Thoracic aorta (tissue), 2 donors: ENCODE measurements at places on chromosomes 7 and 10. TPM values are rescaled to one million over a fixed set of nuclear protein-coding genes. Genes with fewer than 3 reads are reported as not detected.

DNA sequence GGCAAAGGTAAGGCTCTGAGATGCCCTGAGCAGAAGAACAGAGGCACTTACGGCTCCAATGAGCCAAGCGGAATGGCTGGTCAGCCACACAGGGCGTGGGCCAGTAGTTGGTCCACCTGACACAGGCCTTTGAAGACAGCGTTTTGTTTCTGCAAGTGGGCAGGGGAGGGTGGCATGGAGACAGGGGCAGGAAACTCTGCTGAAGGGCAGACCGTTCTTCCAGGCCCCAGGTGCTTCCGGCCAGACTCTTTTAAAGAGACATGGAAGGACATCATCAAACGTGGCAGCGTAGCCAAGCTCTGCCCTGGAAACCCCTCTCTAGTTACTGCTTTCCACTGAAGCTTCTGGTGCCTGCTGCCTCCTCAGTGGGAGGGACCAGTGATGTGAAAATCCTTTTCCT is 77.5 kb upstream of the KMT2E start:
- DNase-seq, result no peak

- no peak for DNase-seq
Measured at GRCh38 chr7:83798489-83798888, 149.6 kb upstream of the SEMA3E start.

DNA sequence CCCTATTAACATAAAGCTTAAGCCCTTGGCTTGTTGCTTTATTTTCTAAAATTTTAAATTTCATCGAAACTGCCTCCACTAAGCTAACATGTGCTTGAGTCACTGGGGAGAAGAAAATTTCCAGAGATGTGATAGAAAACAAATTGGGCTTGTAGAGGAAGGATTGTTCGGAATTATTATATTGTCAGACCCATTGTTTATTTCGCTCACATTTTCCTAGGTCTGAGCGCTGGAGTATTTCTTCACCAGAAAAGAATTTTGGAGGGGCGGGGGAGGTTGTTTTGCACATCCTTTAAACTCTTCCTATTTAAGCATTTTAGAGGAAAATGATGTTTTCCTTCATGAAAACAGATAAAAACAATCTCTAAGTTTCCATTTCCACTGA is 29.1 kb downstream of the CELF2 start:
- DNase-seq, result no peak

DNA sequence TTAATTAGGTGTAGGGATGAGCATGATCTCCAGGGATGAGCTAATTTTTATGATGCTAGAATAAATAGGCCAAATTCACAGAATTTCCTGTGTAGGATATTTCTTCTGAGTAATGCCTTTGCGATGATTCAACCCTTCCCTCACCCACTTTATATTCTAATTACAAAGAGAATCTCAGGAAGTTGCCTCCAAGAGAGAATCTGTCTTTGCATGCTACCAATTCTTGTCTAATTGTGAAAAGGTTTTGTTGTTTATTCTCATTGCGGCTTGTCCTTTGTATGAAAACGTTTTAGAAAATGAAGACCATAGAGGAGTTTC is 6.3 kb downstream of the C7orf57 start:
- no peak for DNase-seq

DNA sequence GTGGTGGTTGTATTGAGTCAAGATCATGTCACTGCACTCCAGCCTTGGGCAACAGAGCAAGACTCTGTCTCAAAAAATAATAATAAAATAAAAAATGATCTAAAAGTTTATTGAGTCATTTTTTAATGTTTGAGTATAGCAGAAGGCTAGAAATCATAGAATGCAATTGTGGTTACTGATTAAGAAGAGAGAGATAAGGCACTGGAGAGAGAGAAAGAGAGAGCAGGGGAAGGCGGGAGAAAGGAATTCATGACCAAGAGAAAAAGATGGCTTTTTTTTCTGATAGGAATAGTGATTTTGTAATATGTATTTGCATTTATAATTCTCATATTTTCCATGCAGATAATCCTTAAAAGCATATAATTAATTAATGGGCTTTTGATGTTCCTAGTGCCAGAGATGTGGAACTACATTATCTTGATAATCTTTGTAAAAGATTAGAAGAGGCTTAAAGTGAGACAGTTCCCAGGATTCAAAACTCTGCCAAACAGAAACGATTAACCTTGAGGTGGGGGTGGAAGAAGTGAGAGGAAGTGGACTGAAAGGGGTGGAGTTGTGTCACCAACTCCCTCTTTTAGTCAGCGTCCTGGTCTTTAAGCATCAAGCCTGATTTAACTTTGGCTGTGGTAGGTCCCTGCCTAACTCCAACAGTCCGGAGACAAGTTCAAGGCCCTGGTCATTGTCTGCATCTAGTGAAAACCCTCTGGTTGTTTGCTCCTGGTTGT is 76.2 kb downstream of the CHN2 start:
- DNase-seq, result no peak

- no peak for DNase-seq
Measured at GRCh38 chr10:92894081-92894655, 45.8 kb downstream of the EXOC6 start.

- no peak for DNase-seq
Measured at GRCh38 chr10:112958275-112958995, 8.4 kb downstream of the TCF7L2 start.

DNA sequence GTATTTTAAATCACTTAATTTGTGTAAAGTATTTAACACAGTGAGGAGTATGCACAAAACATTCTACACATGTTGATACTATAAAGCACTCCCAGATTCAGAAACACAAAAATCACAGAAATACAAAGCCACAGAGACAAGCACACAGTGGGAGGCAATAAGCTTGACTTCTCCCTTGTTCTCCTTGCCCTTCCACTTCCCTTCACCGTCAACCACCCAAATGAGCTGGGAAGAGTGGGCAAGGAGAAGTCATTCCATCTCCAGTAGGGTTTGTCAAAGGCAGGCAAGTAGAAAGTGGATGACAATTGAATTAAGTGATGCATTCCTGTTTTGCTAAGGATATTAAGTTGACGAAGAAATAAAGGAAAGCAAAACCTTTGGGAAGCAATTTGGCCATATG is 4.2 kb upstream of the TMEM139 start:
- DNase-seq, result no peak

GRCh38 chr7:100157334-100158228 is 942 bp downstream of the TRAPPC14 start:
- DNase-seq, result no peak

GRCh38 chr7:30906014-30906413 is 5.6 kb upstream of the AQP1 start:
- no peak for DNase-seq

DNA sequence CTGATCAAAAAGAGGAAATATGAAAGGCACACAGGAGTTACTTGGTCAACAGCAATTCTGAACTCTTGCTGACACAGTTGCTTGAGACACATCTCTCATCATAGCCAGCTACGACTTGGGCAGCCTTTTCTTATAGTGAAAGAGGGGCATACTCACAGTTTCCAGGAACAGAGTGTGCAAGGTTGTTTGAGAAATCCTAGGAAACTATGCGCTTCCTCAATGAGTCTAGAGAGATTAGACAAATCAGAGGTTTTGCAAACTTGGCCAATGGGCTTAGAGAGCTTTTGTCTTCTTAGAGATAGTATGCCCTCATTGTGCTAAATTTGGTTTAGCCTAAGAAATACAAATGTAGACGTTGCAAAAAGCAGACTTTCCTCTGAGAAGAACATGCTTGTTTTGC is 370.4 kb downstream of the HGF start:
- no peak for DNase-seq

- DNase-seq, result no peak
Measured at GRCh38 chr7:107591421-107591820, 11.4 kb downstream of the BCAP29 start.

- DNase-seq, result no peak
Measured at GRCh38 chr7:153588586-153588985, 463.6 kb upstream of the DPP6 start.

GRCh38 chr10:77231884-77232610 is 405.6 kb downstream of the KCNMA1 start:
- DNase-seq, result no peak

- DNase-seq, result no peak
Measured at GRCh38 chr7:151711906-151712809, 164.8 kb downstream of the PRKAG2 start.

DNA sequence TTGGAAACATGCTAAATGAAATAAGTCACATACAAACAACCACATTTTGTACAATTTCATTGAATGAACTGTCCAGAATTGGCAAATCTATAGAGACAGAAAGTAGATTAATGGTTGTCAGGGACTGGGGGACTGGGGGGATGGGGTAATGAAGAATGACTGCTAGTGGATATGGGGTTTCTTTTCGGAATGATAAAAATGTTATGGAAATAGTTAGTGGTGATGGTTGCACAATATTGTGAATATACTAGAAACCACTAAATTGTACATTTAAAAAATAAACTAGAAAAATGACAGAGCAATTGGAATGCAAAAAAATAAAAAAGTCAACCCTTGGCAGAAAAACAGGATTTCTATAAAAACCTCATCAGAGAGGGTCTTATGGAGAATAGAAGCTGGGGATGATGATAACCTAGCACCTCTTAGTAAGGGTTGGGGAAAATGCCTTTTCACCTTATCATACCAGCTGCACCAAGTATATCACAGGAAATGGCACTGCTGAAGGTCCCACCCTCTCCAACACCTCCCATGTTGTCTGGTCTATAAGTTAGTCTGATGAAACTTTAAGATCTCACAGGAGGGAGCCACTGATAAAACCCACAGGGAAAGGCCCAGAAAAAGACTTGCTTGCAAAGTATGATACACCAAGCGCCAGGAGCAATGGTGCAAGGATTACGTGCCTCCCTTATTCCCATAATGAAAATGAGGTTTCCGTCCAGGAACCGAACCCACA is 23.1 kb upstream of the JAZF1 start:
- no peak for DNase-seq

GRCh38 chr7:522071-522950 is 2.7 kb upstream of the PDGFA start:
- no peak for DNase-seq

DNA sequence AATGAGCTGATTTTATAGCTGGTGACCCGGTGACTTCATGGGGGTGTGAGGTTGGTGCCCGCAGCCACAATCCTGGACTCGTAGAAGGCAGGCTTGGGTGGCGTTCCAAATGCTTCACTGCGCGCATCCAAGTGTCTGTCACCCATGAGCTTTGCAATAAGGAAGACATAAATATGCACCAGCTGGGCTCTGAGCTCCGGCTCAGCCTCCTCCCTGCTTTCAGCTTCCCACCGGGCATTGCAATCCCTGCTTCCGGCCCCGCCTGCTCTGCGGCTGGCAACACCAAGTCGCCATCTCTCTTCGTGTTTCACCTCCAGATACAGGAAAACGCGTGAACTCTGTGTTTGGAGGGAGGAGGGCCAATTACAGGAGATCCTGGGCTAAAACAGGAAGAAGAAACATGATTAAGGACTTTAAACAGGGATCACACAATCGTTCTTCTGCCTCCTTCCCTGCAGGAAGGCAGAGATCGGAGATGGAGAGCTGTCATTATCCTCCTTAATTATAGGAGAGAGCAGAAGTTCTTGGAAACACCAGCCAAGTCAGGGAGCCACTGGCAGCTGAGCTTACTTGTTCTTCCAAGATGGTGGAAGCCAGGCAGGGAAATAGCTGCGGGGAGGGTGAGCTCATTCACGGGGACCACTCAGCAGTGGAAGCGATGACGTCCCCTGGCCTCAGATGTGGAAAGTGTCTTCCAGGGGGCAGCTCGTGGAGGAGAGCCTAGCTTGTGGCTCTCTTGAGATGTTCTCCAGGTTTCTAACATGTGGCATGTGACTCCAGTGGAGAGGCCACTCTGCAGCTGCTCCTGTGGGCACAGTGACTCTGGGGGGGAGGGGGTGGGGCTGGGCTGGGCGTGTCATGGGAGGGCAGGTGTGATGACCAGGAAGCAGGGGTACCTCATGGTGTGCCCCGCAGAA is 134.9 kb downstream of the CAMK1D start:
- no peak for DNase-seq

DNA sequence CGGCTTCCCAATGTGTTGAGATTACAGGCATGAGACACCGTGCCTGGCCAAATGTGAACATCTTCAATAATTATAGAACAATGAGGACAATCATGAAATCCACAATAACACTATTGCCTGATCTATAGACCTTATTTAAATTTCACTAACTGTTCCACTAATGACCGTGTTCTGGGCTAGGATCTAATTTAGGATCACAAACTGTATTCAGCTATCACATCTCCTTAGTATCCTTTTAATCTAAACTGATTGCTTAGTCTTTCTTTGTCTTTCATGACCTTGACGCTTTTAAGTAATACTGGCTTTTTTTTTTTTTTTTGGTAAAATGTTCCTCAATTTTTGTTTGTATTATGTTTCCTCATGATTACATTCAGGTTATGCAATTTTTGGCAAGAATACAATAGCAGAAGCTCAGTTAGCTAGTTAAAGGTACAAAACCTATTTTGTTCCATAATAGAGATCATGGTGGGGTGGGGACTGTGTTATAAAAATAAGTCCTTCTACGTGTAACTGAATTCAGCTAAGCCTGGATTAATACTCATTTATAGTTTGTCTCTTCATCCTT is 158.4 kb downstream of the AOAH start:
- DNase-seq, result no peak

GRCh38 chr10:43233601-43234430 is 33.0 kb downstream of the RASGEF1A start:
- no peak for DNase-seq

GRCh38 chr10:7084280-7085005 is 326.4 kb downstream of the SFMBT2 start:
- no peak for DNase-seq

DNA sequence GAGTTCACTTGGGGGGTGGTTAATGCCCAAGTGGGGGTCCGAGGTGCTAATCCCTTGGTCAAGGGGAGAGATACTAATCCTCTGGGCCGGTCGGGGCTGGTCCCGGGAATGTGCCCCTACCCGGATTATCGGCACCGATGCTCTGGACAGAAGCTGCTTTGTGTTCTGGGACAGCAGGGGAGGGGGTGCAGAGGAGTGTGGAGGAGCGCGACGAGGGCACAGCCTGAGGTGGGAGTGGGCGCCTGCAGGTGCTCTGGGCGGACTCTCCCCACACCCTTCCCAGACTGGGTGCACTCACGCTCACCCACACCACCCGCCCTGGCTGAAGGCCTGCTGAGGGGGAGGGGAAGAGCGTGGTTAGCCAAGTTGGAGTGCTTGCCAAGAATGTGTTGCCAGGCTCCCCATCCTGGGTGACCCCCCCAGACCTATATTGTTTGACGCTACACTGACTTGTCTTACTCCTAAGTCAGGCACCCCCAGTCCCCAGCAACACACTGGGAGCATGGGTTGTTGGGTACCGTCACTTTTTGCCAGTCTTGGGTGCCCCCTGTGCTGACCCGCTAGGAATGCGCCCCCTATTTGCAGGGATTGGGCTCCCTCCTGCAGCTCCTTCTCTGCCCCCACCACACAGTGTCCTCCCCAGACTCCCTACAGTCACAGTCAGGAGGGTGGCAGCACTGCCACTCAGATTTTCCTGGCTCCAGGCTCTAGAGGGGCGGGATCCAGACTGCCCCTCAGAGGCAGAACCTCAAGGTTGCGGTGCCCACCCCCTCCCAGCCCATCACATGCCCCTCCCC is 1.2 kb downstream of the SLC4A2 start:
- DNase-seq, result no peak

Gene HIF1AN
- 17.7 TPM for total RNA-seq

Gene KMT2E
- total RNA-seq, result 140 TPM

Gene TLL2
- not detected for total RNA-seq

Gene SFTPA1
- total RNA-seq, result not detected

Gene OR6B1
- not detected for total RNA-seq

Gene ATOH7
- not detected for total RNA-seq

Gene IGFBP1
- not detected for total RNA-seq

Gene CTAGE4
- 5.8 TPM for total RNA-seq

Gene CALML5
- total RNA-seq, result 3.7 TPM
